ENCODE measurements at places on chromosomes 11 and 22.

DNA sequence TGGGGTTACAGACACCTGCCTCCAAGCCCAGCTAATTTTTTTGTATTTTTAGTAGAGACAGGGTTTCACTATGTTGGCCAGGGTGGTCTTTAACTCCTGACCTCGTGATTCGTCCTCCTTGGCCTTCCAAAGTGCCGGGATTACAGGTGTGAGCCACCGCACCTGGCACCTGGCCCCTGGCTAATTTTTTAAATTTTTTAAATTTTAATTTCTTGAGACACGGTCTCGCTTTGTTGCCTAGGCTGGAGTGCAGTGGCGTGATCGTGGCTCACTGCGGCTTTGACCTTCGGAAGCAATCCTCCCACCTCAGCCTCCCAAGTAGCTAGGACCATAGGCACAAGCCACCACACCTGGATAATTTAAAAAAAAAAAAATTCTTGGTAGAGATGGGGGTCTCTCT lies 14.6 kb downstream of the PPP6R2 start:
- no peak for DNase-seq

DNA sequence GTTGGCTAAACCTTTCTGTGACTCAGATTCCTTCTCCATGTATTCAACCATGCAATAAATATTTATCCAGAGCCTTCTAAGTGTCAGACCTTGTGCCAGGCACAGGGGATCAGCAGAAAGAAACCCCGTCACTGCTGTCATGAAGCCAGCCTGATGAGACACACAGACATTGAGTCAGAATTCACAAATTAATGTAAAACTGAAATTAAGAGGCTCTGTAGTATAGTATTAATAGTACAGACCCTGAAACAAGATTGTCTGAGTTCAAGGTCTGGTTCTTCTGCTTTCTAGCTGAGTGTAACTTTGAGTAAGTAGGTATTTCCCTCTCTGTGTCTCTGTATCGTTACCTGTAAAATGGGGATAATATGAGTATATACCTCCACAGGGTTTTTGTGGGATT lies 46.9 kb downstream of the ME3 start:
- DNase-seq = no peak

DNA sequence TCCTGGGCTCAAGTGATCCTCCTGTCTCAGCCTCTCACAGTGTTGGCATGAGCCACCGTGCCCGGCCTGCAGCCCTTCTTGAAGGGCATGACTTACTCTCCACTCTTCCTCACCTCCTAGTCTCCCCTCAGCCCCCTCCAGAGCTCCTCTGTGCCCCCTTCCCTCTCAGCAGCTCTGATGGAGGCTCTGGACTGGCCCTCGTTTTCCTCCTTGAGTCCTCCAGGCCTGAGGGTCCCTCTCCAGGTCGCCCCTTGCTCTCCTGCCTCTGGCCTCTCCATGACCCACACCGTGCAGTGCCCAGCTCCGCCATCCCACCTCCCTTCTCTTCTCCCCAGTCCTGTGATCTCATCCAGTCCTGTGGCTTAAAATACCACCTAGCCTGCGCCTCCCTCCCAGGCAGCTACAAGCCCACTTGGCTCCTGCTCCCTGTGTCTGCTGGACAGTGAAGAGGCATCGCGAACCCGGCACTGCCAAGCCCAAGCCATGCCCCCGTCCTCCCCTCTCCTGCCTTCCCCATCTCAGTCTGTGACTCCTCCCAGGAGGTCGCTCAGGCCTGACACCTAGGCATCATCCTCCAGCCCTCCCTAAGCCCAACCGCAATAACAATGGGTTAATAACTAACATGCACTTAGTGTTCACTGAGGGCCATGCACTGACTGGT lies 11.9 kb downstream of the KCNJ4 start:
- no peak for DNase-seq

DNA sequence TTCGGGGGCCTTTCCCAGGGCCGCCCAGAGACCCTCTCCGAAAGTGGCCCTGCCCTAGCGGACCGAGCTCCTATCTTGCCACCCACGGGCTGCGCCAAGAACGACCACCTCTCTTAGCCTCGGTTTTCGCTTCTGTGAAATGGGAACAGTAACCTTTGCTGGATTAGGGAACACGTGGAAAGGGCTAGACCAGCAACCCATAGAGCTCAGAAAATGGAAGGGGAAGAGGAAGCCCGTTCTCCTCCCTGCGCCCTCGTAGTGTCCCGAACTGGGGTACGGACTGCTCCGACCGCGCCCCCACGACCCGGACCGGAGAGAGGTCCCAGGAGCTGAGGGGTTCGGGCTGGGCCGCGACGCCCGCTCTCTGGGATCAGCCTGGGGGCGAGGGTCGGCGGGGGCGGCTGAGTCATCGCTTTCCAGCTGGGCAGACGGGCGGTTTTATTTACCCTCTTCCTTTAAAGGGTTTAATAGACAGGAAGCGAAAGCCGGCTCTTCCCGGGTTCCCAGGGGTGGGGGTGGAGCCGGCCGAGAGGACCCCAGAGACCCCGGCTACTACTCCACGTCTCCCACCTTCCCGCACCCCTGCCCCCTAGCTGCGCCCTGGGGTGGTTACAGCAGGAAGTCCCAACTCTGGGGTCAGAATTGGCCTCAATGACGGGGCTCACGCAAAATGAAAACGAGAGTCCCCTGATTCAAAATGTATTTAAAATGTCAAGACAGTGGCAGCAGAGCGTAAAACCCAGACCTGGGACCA lies 907 bp upstream of the PHLDA2 start:
- no peak for DNase-seq

Data from keratinocyte (primary cell).